Thymus (tissue), 14 donors: ENCODE measurements at places on chromosomes 7 and 10.

- no peak for DNase-seq
These were observed at the start of gene TRIL for GRCh38 chr7:28958235-28958979. Gene TRIL (minus strand): TSS chr7:28958330. CDS start chr7:28958046, 284 bp downstream.

DNA sequence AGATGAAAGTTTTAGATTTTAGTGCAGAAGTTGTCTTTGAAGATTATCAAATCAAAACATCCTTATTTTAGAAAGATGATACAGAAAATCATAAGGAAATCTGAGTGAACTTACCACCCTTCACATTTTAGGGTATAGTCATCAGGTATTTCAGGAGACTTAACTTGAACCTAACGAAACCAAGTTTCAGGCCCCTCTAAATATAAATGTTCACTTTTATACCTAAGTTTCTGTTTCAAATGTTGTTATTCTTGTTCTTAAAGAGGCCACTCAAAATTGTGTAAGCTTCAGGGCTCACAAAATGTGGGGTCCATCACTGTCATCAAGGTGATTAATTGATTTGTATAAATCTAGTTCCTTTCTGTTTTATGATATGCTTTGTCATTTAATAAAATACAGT is 216.2 kb downstream of the KIAA1217 start:
- no peak for DNase-seq

- no peak for DNase-seq
These were observed 119.3 kb upstream of the ZNF746 start for GRCh38 chr7:149616898-149617297.

- no peak for DNase-seq
These were observed 12.3 kb downstream of the AMZ1 start for GRCh38 chr7:2700141-2700850.

DNA sequence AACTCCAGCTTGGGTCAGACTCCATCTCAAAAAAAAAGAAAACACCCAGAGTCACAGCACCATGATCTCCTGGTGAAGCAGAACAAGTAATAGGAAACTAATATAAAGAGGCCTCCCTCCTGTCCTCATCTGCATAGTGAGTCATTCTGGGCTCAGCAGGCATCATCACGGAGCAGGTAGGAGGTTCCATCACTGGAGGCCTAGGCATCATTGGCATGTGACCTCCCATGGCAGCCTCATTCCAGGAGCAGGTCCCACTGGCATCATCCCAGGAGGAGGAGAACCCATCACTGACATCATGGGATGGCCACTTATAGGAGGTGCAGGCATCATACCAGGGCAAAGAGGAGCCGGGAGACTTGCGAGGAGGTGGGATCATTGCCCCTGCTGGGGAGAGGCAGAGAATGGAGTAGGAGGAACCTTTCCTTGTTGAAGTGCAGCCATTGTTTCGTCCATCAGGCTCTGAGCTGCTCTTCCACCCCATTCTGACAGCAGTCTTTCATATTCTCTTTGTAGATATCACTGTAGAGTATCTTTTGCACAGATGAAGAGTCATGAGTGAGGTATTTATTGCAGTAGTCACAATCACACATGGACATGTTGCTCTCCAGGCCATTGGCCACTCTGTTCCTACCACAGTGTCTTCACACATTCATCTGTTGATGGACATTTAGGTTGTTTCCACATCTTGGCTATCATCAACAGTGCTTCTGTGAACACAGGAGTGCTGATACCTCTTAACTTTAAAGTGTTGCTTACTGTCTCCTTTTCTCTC is 73.8 kb downstream of the OSBPL3 start:
- DNase-seq: no peak

GRCh38 chr7:80790877-80791276 is 128.0 kb downstream of the SEMA3C start:
- DNase-seq: no peak

DNA sequence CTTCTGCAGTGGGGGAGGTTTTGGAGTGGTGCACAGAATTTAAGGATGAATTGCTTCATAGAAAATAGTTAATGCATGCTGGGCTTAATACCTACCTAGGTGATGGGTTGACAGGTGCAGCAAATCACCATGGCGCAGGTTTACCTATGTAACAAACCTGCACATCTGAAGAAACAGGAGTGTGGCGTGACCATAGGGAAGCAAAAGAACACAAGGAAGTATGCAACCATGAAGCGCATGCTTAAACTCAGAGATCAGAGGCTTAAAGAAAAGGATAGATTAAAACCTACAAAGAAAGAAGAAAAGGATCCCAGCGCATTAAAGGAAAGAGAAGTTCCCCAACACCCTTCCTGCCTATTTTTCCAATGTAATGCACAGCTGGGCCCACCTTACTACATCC is 22.0 kb downstream of the CCDC126 start:
- DNase-seq: no peak

DNA sequence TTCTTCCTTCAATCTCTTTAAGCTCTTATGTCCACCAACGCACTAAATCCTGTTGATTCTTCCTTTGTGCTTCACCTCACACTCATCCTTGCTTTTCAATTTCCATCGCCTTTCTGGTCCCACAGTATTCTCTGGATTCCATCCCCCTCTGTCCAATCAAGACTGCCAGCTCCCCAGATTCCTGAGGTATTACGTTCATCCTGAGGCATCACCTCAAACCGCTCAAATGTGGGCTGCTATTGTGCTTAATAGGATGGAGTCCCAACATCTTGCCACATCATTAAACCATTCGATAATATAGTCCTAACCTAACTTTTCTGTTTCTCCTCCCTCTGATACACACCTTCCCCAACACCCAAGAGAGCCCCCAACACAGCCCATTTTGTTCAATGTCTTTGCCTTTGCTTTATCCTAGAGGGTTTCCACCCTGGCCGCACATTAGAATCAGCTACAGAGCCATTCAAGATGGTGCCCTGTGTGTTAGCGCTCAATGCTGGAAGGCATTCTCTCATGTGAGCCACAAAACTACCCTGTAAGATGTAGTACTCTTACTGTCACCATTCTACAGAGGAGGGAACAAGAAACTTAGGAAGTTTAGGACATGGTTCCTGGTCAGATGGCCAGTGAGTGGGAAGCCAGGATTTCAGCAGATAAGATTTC is 79.5 kb upstream of the LEP start:
- no peak for DNase-seq

DNA sequence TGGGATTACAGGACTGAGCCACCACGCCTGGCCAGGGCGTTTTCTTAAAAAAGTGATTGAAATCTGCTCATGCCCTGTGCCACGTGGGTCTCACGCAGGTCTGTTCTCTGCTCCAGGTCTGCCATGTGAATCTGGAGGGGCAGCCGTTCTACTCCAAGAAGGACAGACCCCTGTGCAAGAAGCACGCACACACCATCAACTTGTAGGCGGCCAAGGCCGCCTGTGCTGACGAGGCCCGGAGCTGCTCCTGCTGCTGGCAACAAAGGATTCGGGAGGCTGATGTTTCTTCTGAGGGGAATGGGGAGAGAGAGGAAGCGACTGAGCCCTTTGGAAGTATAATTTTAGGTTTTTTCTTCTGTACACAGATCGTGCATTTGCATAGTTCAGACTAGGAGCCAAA is 23.6 kb upstream of the BMPR1A start:
- no peak for DNase-seq

DNA sequence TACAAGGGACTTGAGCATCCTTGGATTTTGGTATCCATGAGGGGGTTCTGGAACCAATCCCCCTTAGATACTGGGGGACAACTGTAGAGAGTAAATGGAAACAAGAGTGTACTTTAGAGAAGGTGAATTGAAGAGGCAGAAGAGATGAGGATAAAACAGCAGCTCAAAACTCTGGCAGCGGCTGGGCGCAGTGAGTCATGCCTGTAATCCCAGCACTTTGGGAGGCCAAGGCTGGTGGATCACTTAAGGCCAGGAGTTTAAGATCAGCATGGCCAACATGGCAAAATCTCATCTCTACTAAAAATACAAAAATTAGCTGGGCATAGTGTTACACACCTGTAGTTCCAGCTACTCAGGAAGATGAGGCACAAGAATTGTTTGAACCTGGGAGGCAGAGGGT is 218.7 kb downstream of the GALNT17 start:
- no peak for DNase-seq

DNA sequence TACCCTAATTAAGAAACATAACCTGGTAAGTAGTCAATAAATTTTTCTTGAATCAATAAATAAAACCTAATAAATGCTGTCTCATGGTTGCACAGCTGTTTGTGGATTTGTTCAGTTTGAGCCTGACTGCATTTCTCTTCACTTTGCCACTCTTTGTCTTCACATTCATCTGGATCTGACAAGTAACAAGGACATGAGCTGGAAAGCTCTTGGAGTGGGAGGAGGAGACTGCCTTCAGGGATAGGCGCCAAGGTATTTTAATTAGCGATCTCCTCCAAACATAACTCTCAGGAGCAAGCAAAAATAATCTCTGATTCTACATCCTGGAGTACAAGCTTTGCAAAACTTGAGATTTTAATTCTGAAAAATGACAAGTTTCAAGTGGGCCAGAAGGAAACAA is 251.0 kb downstream of the BMPER start:
- no peak for DNase-seq

DNA sequence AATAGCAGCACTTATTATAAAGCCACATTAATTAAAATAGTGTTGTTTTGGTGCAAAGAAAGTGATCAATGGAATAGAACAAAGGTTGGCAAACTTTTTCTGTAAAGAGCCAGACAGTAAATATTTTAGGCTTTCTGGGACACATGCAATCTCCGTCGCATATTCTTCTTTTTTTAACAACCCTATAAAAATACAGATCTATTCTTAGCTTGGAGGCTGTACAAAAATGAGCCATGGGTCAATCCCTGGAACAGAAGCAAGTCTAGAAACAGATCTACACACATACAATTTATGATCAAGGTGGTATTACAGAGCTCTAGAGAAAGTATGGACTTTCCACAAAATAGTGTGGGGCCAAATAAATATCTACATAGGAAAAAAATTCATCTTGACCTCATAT is 71.8 kb downstream of the ARHGAP21 start:
- DNase-seq: no peak

GRCh38 chr10:100939763-100940344 is 27.1 kb downstream of the SLF2 start:
- DNase-seq: no peak

GRCh38 chr10:128036746-128037543 is 89.3 kb downstream of the MKI67 start:
- no peak for DNase-seq

DNA sequence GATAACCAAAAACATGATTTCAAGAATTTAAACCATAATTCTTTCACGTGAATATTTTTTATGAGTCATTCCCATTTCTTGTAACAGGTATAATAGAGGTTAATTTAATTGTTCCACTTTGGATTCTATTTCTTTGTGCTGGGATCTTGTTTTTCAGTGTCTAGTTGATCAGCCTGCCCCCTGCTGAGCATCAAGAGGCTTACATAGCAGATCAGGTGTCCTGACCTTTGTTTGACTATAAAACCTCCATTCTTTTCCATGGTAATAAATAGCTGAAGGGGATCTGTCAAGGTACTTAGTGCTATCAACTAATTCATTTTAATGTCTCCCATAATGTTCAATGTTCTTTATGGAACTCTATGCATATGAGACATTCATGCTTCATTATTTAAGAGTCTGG is 4.9 kb downstream of the COL17A1 start:
- no peak for DNase-seq

GRCh38 chr10:36817898-36818297 is 307.5 kb upstream of the ANKRD30A start:
- no peak for DNase-seq

- no peak for DNase-seq
These were observed 139.2 kb upstream of the PRR15 start for GRCh38 chr7:29424295-29424983.

GRCh38 chr10:27723436-27723835 is 22.2 kb downstream of the MKX start:
- no peak for DNase-seq

- no peak for DNase-seq
These were observed 162.0 kb downstream of the CYP26A1 start for GRCh38 chr10:93235686-93236085.

- DNase-seq: no peak
These were observed 85.9 kb downstream of the CDK6 start for GRCh38 chr7:92750447-92750839.

DNA sequence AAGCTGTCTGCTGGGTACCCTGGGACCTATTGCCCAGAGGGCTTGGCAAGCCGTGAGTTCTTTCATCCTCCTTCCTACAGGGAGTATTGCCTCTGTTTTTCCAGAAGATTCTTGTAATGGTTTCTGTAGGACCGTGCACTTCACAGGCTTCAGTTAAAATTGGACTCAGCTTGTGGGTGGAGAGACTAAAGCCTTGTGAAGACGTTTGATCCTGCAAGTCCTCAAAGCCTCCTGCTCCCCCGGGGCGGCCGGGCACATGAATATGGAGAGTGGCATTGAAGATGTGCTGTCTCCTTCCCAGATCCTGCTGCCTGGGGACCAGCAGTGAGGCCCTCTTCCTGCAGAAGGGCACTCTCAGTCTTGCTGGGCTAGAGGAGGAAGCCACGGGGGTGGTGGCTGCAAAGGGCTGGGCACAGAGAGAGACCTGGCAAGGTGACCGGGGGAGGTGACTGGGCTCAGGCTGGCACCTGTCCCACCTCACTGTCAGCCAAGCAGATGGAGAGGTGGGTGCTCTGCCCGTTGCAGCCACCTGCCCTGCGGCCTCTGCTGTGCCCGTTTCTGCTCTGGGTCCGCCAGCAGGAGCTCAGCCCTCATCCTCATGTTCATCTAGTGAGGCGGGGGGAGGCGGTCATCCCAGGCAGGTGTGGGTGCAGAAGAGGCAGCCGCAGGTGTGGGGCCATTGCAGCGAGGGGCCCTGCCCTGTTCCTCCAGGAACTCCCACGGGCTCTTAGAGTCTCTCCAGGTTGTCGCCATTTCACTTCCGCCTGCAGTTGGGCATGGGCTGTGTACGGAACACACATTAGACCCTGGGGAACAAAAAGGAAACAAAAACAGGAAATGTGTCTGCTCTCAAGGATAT is 55.7 kb downstream of the TMEM209 start:
- no peak for DNase-seq

GRCh38 chr10:8511026-8511425 is 456.5 kb downstream of the GATA3 start:
- no peak for DNase-seq

DNA sequence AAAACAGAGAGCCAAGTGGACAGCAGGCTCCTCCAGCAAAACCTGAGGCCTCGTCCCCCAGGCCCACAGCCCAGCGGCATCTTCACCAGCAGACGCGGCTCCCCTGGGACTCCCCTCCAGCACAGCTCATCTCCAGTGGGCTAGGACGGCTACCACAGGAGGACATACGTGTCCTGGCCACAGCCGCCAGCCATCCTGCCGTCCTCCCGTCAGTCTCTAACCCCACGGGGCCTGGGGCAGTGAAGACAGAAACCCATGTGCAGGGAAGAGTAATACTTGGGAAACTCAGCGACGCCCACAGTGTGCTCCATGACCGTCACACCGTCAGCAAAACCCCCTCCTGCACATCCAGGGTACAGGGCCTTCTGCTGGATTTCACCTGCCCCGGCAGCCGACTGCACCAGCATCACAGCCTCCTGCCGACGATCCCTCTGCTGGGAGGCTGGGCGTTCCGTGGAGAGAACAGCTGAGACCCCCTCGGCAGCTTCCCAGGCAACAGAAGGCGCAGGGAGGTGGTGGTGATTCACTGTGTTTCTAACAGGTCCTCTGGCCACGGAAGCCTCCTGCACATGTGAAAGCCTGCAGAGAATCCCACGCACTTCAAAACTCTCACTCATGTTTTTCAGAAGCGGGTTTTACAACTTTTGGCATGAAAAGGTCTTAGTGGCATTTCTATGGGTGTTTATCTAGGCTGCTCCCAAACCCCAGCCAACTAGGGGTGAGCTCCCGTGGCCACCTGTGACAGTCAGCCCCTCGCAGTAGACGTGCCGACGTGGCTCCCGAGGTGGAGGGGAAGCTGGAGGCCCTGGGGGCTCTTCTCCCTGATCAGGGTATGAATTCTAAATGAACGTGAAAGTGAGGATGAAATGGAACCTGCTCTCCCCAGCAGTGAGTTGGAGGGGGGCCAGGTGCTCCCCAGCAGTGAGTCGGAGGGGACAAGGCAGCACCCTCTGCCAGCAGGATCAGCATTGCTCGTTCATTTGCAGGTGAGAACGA is 513.5 kb downstream of the PTPRN2 start:
- DNase-seq: no peak
